Mesenteric fat pad (tissue), 1 donor: ENCODE measurements at places on chromosomes 5 and 9.

DNA sequence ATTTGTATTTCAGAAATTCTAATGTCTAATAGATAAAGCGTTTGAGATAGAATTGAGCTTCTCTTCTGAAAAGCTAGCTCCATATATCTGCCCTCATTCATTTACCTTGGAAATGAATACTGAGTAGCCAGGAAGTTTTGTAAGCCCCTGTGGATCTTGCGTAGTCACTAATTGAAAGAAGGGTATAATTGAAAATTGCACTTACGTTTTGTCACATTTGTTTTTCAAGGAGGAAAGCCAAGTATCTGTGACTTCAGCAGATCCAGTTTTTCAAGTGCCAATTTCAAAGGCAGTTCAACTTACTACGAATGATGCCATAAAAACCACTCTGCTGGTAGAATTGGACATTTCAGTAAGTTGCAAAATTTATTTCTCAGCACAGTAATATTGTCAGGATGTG, 14.0 kb downstream of the MTRR start:
- DNase-seq = no peak

DNA sequence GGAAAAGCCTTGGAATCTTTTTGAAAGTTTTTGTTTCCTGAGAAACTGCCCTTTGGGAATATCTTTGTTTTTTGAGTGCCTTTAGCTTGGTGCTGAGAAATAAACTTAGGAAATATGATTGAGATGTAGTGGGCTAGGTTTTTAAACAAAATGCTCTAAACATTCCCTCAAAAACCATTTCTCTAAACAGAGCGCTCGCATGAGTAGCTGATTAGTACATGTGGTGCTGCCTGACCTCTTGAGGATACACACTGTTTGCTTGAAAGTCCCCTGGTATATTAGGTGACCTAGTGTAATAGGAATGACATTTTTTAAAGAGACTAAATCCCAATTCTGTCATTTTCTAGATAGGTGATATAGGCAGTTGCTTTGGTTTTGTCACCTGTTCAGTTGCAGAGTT, 132.3 kb downstream of the ADAMTSL1 start:
- no peak for DNase-seq

DNA sequence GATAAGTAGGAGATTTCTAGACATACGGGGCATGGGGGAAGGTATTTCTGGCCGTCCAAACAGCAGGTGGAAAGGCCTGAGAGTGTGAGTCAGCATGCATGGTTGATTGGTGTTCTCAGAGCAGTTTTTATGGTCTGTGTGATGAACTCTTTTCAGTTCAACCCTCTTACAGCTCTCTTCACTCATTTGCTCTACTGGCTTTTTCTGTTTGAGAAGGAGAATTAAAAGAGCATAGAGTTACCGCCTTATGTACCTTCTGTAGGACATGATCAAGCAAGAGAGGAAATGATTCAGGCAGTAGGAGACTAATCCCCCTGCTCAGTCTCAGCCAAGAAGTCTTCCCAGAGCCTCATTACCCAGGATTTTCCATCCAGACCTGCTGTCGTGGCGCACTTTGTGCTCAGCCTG, 92.4 kb downstream of the PRDM6 start:
- no peak for DNase-seq

DNA sequence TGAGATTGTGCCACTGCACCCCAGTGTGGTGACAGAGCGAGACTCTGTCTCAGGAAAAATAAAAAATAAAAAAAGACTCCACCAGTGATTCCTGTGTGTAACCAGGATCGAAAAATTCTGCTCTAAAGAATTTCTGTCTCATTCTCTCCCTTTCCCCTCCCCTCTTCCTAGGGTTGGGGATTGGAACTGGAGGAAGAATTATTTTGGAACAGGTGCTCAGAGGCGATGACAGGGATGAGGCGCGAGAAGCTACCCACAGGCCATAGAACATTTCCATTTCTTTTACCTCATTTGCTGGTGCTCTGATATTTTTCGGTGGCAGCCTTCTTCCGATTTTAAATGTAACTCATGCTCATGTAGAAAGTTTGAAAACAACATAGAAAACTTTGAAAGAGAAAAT, 80.1 kb downstream of the DAPK1 start:
- DNase-seq = no peak

GRCh38 chr5:91937121-91937520, 554.0 kb upstream of the ARRDC3 start:
- DNase-seq = no peak

DNA sequence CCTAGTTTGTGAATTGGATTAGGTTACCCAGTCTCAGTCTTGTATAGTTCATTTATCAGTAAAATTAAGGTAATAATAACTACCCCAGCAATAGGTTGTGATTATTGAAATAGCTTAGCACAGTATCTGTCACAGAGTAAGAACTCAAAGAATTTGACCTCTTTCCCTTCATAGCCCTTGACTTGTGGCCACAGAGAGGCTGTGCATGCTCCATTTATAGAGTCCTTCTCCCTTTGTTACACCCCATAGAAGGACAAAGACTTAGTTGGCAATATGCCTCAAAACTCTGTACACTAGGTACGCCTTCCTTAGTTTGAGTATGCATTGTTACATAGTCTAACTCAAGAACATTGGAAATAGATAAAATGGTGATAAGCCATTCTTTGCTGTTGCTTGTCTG, 257.2 kb downstream of the KCTD16 start:
- DNase-seq = no peak
